ENCODE measurements at places on chromosomes 1 and 21.

- ATAC-seq, result no peak
These were observed 124.0 kb downstream of the GPATCH2 start for GRCh38 chr1:217506878-217507277.

GRCh38 chr1:76250271-76250670 is 175.7 kb downstream of the ST6GALNAC3 start:
- no peak for ATAC-seq

DNA sequence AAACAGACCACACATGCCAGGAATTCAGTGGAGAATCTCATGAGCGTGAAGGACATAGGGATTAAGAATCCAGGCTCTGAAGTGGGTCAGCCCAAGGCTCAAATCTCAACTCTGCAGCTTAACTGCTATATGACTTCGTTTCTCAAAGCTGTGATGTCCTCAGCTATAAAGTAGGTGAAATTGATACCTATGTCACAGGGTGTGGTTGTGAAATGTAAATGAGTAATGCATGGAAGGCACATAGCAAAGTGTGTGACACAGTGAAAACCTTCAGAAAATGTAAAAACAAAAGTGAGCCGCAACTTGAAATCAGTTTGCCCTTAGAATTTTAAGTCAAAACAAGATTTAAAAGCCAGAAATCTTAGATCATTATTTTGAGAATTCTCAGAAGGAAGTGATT is 145.7 kb upstream of the PRMT6 start:
- no peak for ATAC-seq

- ATAC-seq, result no peak
These were observed 96.1 kb downstream of the TNFSF18 start for GRCh38 chr1:172954476-172955150.

DNA sequence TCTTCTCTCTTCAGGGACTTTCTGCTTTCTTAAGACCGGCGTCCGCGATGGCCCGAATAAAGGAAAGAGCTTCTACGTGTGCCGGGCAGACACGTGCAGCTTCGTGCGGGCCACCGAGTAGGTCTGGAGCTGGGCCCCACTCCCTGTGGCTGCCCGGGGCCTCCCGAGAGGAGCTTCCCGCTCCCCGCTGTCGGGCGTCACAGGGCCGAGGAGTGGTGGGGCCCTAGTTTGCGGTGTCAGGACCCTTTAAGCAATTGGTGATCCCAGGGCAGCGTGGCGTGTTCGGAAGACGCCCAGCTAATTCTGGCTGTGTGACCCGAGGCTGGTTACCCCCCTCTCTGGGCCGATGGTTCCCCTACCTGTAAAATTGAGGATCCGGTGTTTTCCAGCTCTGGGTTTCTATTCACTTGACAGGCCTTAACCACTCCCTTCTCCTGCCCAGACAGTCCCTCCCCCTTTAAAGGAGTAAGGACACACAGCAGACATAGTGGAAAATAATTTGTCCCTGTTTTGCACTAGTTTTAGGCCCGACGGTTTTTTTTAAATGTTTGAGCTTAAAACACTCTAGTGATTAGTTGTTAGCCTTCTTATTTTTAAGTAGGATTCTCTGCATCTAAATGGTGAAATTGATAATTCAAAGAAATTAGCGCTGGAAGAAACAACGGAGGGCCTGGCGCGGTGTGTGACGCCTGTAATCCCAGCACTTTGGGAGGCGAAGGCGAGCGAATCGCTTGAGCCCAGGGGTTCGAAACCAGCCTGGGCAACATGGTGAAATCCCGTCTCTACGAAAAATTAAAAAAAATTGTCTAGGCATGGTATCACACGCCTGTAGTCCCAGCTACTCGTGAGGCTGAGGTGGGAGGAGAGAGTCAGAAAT is 553 bp downstream of the TTF2 start:
- ATAC-seq, result peak; percentile 11

GRCh38 chr21:42594616-42595282 is 58.7 kb upstream of the PDE9A start:
- ATAC-seq, result no peak
